Activated T-cell treated with anti-CD3 and anti-CD28 coated beads for 24 hours (primary cell): ENCODE measurements at places on chromosomes 13 and 19.

- peak; percentile 29 for DNase-seq
Observed at GRCh38 chr19:47699360-47699917, 13.8 kb upstream of the EHD2 start.

DNA sequence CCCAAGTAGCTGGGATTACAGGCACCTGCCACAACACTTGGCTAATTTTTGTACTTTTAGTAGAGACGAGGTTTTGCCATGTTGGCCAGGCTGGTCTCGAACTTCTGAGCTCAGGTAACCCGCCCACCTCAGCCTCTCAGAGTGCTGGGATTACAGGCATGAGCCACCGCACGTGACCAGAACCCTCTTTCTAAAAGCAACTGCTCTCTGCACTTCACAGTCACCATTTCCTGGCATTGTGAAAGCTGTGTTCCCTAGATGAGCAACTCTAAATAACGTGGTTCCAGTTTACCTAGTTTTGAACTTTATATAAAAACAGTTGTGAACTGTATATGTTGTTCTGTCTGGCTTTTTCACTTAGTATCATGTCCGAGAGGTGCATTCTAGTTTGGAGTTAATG lies 152.9 kb downstream of the SIPA1L3 start:
- no peak for DNase-seq

DNA sequence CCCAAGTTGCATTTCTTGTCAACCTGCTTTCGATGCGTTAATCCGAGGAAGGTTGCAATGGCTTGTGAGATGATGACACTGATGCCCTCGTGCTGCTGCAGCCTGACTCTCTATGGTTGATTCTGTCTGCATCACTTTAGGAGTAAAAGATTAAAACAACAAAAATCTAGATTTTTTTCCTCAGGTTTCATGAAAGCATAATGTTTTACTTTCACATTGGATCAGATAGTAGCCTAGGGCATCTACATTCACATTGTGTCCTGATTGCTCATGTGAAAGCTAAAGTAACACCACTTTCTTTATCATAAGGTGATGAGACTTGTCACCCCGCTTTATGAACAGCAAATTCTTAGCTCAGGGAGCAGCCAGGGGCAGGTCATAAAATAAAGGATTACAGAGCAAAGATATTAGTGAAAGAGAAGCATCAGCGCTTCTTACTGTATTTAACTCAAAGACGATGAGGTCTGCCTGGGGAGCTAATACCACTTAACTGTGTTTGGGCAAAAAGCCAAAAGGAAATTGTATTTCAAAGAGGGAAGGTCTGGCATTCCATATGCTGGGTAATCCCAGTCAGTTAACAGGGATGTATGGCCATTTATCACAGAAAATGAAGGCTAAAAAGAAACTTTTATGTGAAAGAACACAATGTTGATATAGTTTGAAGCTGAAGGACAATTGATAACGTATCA lies 270.5 kb downstream of the GPC6 start:
- DNase-seq: no peak

- DNase-seq: peak; percentile 50
Observed at GRCh38 chr19:45499196-45500180, 1.2 kb downstream of the PPM1N start.

GRCh38 chr19:6211632-6212402 lies 68.0 kb downstream of the MLLT1 start:
- DNase-seq: no peak

DNA sequence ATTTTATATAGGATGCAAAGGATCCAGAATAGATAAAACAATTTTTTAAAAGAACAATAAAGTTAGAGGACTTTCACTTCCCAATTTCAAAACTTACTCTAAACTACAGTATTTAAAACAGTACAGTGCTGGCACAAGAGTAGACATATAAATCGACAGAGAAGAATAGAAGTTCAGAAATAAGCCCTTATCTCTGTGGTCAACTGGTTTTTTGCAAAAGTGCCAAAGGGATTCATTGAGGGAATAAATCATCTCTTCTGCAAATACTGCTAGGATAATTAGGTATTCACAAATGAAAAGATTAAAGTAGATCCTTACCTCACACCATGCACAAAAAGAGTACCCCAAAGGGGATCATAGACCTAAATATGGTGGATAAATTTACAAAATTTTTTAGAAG lies 431.0 kb upstream of the HTR2A start:
- DNase-seq: no peak
